ENCODE measurements at places on chromosomes 5 and 9.
A peak's percentile ranks its signal among the peaks of the same experiment; 100 is the strongest.

GRCh38 chr5:125274938-125275724 lies 528.7 kb upstream of the ZNF608 start:
- DNase-seq: no peak

GRCh38 chr5:11153670-11154382 lies 392.8 kb upstream of the DAP start:
- no peak for DNase-seq

DNA sequence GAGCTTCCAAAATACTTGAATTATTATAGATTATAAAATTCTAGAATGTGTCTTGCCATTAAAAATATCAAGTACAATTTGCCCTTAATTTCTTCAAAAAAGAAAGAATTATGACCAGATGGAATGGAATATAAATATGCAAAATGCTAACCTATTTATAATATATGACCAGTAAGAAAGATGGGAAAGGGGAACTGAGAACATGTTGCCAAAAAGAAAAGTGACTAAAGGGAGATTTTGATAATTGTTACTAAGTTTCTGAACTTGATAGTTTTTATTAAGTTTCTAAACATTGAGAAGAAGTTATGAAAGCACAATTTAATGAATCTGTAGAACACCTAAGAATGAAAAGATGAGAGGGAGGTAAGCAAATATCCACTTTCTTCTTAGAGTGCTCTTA lies 188.4 kb upstream of the NR4A3 start:
- DNase-seq: peak; percentile 13

DNA sequence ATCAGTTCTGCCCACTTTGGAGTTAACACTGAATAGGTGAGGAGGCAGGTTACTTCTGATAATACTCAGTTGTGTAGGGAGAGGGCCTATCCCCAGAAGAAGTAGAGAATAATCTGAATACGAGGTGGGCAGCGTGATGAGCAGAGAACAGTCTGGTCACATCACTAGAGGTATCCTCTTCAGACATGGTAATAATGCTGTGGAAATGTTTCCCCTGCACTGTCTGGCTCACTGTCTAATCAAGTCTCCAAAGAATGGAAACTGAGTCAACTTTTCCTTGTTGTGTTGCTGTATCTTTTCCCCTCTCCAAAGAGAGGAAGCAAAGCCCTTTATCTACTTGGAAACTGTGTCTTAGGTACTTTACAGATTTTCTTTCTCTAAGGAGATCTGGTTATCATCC lies 110.9 kb upstream of the ANKRD55 start:
- no peak for DNase-seq

GRCh38 chr5:172180936-172181335 lies 7.1 kb downstream of the STK10 start:
- peak; percentile 16 for DNase-seq

GRCh38 chr9:14221558-14221957 lies 92.4 kb downstream of the NFIB start:
- no peak for DNase-seq

- no peak for DNase-seq
Measured at GRCh38 chr5:96785326-96786109, 22.2 kb downstream of the ERAP1 start.

DNA sequence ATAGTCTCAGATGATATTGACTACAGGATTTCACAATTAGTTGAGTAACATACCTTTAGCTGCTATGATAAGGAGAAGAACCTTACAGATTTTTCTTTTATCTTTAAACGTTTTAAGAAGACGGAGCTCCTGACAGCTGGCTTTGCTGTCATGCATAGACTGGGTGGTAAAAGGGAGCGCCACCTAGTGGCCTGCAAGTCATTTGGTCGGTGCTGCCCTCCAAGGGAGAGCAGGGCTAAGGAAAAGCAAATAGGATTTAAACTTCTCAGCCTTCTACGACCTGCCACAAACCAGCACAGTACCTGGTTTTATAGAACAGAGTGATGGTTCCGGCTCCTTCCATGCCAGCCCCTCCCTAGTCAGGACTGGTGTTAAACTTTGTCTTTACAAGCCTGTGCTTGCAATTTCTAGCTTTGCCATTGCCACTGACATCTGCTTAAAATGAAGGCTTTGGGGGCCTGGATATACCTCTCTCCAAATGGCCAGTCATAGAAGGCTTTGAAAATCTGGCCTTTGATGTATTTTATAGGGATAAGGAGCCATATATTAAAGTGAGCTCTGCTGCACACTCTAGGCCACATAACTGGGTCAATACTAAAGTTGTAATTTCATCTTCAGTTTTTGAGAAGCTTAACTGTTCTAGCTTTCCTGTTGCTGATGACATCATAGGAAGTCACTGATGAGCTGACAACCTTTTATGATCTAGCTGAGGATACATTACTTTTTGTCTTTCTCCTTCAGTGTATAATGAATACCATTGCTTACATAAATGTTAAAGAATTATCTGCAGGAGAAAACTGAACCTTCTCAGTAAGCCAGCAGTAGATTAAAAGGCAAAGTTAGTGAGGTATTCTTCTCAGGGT lies 31.1 kb upstream of the ADAMTSL1 start:
- DNase-seq: peak; percentile 49

- DNase-seq: no peak
Measured at GRCh38 chr5:139445325-139446170, 6.2 kb upstream of the DNAJC18 start.
